ENCODE measurements at places on chromosomes 2 and 18. TPM values are rescaled to one million over a fixed set of nuclear protein-coding genes. Genes with fewer than 3 reads are reported as not detected.

The DSEL gene
- total RNA-seq = 1.2 TPM

The SLC30A3 gene
- 75.1 TPM for total RNA-seq

The C2orf66 gene
- total RNA-seq = not detected

The ERFE gene
- total RNA-seq = 1.5 TPM

- no peak overlapping the region for H3K27ac ChIP-seq
- no peak overlapping the region for H3K4me3 ChIP-seq
- no peak for DNase-seq
- no peaks in the 10 kb centered on the region for H3K27me3 ChIP-seq
These were observed 133.8 kb downstream of the MEMO1 start for GRCh38 chr2:31877008-31877407.

DNA sequence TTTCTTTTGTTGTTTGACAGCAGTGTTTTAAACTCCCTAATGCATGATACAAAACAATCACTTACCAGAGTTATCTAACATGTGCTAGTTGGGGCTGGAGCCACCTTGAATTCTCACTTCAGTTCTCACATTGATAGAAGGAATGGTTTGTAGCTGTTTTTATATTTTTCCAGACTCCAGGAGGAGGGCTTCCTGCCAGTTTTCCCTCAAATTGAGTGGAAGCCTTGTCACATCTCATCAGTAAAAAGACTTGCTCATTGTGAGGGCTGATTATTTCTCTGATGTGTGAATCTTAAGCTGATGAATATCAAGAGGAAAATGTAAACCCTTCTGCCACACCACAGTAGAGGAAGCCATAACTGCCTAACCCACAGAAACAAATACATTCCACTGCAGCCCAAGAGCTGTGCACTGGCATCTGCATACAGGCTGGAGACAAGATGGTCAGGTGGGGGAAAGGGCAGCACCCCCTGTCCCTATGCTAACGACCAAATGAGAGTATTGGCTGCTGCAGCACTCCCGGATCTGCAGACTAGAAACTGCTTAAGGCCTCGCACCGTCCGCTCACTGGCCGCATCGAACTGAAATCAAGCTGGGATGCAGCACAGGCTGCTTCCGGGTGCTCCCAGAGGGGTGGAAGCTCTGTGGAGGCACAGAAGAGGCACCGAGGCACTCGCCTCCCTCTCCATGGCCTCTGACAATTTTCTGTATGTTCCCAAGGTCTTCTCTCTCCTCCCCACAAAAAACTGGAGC is 73.7 kb upstream of the TPO start:
- H3K27me3 ChIP-seq = no peaks in the 10 kb centered on the region
- no peaks in the 10 kb centered on the region for H3K4me1 ChIP-seq
- H3K27ac ChIP-seq = no peak overlapping the region
- no peak for DNase-seq

- DNase-seq = no peak
- no peaks in the 10 kb centered on the region for H3K27me3 ChIP-seq
- no peak overlapping the region for H3K27ac ChIP-seq
- no peaks in the 10 kb centered on the region for H3K4me1 ChIP-seq
- H3K4me3 ChIP-seq = no peak overlapping the region
- no peaks in the 10 kb centered on the region for H3K36me3 ChIP-seq
These were observed 27.7 kb upstream of the DCC start for GRCh38 chr18:52312346-52312745.

DNA sequence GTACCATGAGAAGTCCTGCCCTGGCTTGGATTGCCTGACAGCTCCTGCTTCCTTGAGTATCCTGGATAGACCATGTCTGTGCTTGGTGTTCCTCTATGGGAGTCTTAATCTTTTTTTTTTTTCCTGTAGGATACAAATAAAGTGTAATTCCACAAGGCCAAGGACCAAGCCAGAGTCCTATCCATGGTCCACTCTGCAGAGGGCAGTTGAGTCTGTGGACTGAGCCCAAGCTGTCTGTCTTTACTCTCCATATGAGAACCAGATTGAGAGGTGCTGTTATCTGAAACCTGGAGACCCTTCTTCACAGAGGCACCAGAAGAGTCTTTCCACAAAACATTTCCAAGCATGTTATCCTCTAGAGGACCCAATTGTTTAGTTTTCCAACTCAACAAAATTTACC is 1.4 kb upstream of the KIF3C start:
- DNase-seq = no peak
- no peaks in the 10 kb centered on the region for H3K4me1 ChIP-seq
- H3K27me3 ChIP-seq = peaks cover 32% of the 10 kb centered on the region
- no peak overlapping the region for H3K27ac ChIP-seq
- H3K36me3 ChIP-seq = no peaks in the 10 kb centered on the region

GRCh38 chr2:25030702-25031101 is 11.2 kb upstream of the EFR3B start:
- DNase-seq = no peak
- no peaks in the 10 kb centered on the region for H3K27me3 ChIP-seq
- H3K4me1 ChIP-seq = peaks cover under 1% of the 10 kb centered on the region
- H3K27ac ChIP-seq = no peak overlapping the region
- H3K36me3 ChIP-seq = no peaks in the 10 kb centered on the region
- H3K4me3 ChIP-seq = no peak overlapping the region

The EPAS1 gene
- 4.8 TPM for total RNA-seq

- DNase-seq = no peak
- H3K36me3 ChIP-seq = peaks cover 6% of the 10 kb centered on the region
- peak overlapping the region; percentile 86 for H3K27ac ChIP-seq
- H3K27me3 ChIP-seq = no peaks in the 10 kb centered on the region
These were observed 795 bp upstream of the CAPN10 start for GRCh38 chr2:240585681-240586197.

DNA sequence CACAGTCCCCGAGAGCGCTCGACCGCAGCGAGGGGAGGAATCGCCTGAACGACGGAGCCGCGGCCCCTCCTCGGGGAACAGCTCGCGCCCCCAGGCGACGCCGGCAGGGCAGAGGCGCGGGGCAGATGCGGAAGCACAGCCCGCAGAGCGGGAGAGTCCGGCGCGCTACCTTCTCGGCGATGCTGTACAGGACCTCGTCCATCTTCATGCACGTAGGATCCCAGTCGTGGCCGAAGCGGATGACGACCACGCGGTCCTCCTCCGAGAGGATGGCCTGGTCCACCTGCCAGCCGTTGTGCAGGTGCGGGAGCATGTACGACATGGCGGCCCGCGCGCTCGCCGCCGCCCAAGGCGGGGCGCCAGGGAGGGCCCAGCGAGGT is 302 bp downstream of the TXNL4A start:
- no peaks in the 10 kb centered on the region for H3K36me3 ChIP-seq
- DNase-seq = peak; percentile 78
- peaks cover 2% of the 10 kb centered on the region for H3K4me1 ChIP-seq
- peak overlapping the region; percentile 84 for H3K4me3 ChIP-seq
- H3K27me3 ChIP-seq = no peaks in the 10 kb centered on the region

The TBC1D8 gene
- 23.2 TPM for total RNA-seq
